ENCODE measurements at places on chromosomes 11 and 22. TPM values are rescaled to one million over a fixed set of nuclear protein-coding genes. Genes with fewer than 3 reads are reported as not detected.

DNA sequence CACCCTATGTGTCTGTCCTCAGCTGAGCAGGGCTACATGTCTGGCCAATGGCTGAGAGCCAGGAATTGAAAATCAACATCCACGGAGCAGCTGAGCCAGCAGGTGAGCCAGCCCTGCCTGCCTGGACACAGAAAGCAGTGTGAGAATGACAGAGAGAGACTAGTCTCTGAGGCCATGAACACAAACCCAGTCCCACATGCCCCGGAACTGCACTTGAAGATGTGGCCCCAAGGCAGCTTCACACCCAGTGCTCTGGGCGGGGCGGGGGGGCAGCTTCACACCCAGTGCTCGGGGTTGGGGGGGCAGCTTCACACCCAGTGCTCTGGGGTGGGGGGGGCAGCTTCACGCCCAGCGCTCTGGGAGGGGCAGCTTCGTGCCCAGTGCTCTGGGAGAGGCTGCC, 37.6 kb downstream of the TRMU start:
- DNase-seq = no peak

INS gene
- total RNA-seq = not detected

GRCh38 chr22:23388517-23388890, 191.6 kb downstream of the IGLL1 start:
- no peak for DNase-seq

GRCh38 chr11:90823446-90823845, 600.6 kb upstream of the CHORDC1 start:
- no peak for DNase-seq

TEX12 gene
- total RNA-seq = not detected

DNA sequence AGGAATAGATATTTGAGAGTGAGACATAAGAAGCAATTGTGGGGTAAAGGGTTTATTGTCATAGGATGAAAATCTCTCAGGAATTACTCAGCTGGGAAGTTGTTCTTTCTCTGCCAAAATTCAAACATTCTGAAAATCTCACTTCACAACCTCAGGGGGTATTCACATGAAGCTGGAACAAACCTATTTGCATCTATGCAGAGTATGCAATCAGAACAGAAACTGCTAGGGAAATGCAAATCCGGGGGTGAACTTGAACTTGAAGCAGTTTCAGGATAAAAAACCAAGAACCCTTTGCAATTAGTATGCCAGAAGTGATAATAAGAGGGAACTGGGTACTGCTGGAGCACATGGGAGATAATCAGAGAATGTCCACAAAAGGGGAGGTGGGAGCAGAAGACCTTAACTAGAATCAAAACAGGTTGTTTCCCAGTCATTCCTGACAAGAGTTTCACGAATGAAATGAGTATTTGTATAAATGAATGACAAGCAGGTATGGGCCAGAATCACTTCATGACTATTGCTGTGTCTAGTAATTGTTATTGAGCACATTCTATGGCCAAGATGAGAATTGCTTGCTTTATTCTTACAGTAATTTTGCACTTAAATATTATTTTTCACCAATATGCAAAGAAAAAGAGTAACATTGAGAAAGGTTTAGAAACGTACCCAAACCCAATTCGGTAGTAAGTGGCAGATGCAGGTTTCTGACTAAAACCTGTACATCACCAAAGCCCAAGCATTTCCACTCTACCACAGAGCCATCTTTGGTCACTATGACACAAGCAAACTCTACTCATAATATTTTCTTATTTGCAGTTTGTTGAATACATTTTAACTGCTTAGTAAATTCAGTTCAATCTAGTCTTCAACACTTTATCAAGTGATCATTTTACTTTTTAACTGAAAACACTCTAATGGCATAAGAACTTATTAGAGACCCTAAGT, 61.8 kb upstream of the UBASH3B start:
- DNase-seq = no peak

ACRV1 gene
- not detected for total RNA-seq

DNA sequence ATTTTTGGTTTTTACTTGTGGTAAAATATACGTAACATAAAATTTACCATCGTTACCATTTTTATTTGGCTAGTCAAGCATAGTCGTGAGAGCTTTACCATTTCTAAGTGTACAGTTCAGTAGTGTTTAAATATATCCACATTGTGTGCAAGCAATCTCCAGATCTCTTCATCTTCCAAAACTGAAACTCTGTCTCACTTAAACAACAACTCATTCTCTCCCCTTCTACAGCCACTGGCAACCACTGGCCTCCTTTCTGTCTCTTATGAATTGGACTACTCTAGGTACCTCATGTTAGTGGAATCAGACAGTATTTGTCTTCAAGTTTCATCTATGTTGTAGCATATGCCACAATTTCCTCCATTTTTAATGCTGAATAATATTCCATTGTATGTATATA, 37.4 kb downstream of the SMC1B start:
- no peak for DNase-seq

DNA sequence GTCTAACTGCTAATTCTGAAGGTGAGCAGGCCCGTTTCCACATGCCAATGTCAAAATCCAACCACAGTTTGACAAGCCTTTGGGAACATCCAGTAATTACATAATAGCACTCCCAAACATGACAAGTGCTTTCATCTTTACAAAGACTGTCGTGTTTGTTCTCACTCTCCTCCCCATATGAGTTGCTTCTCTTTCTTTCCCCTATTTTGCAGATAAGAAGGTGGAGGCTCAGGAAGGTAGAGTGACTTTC, 55.9 kb upstream of the CD44 start:
- DNase-seq = no peak

DNA sequence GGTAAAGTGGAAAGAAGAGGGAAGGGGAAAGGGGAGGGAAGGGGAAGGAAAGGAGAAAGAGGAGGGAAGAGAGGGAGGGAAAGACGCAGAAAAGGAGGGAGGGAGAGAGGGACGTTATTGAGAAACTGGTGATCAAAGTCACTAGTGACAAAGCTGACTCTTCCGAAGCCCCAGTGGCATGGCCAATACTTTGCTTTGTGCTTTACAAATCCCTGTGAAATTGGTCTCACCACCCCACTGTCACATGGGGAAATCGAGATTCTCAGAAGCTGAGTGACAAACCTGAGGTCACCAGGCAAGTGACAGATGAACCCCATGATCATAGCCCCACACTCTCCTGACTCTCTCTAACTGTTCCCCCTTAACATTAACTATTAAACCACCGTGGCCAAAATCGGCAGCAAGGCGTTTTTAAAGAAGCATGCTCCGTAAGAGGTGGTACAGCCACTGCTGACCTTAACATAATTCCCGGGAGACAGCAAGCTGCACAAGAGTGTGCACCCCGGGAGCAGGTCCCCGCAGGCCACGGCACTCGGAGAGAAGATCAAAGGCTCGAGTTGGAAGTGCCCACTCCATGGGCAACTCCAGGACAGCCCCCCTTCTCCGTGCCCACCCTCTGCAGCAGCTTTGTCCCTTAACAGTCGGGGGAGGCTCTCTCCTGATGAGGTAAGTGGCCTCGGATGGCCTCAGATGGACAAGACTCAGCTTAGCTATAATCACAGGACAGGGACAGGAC, 34.8 kb downstream of the CELSR1 start:
- DNase-seq = no peak

BTG4 gene
- not detected for total RNA-seq

DNA sequence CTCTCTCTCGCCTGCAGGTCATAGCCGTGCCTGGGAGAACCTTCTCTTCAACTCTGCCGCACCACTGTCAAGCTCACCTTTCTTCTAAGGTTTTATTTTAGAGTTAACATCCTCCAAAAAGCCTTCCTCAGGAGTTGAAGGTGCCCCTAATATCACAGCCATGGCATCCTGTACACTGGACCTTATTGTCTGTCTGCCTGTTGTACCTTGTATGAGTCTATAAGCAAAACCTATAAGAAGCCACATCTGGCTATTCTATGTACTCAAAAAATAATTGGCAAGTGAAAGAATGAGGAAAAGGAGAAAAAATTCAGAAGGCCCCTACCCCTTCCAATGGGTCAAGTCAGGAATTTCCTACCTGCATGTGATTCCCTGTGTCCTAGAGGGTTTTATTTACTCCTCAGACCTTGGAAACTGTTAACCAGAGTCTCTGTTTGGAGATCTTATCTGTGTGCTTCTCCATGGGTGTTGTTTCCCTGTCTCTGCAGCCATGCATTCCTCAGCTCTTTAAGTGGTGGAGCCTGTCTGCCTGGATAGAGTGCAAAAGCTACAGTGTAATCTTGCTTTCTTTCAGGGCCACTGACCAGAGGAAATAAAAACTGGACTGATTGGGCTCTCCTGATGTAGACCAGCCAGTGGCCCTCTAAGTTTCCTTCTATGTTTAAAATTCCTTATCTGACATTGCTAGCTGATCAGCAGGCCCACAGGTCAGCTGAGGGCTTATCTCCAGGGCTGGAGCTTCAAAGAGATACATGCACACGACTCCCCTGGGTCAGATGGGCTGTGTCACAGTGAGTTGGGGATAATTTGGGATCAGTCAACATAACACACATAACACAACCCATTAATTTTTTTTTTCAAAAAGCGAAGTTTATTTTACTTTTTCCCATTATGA, 37.6 kb upstream of the TMEM135 start:
- no peak for DNase-seq

- DNase-seq = no peak
Measured at GRCh38 chr11:126893796-126894195, 106.8 kb downstream of the KIRREL3 start.

DNA sequence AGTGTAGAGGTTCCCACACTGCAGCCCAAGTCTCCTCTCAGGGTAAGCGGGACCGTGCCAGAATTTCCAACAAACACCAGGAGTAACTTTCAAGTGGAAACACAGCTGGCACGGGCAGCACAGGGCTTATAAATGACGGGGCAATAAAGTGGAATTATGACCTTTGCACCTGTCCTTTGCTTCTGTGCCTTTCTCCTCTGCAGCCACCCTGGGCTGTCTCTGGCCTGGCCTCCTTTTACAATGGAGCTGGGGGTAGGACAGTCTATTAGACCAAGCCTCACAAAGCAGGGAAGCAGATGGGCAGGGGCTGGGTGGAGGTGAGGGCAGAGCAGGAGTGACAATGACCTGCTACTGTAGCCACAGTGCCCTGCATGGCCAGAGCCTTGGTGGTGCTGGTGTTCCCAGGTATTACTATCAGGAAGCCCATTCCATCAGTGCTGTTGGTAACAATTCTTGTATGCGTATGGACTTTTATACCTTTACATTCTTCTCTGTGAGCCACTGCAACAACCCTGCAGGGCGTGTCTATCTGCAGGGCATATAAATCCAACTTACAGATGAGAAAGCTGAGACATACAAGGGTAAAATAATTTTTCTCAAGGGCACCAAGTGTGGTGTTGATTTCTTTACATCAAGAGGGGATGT, 387.8 kb downstream of the CTTN start:
- no peak for DNase-seq

DNA sequence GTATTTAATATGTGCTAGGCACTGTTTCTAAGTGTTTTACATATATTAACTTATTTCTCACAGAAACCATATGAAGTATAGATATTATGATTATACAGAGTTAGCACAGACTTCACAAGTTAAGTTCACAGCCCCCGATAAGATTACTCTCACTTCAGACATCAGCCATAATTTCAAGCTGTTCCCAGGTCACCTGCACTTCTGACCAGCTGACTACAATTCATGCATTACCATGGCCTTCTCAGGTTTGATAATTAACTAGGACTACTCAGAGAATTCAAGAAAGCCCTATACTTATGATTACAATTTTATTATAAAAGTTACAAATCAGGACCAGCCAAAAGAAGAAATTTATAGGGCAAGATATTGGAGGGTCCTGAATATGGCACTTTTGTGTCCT, 68.2 kb upstream of the RRM1 start:
- no peak for DNase-seq

ACO2 gene
- 93.9 TPM for total RNA-seq

GRCh38 chr11:44813401-44813800, 86.6 kb downstream of the TSPAN18 start:
- no peak for DNase-seq

GRCh38 chr11:69999721-70000120, 78.4 kb upstream of the ANO1 start:
- no peak for DNase-seq

GRCh38 chr11:35951680-35952079, 7.8 kb downstream of the LDLRAD3 start:
- DNase-seq = no peak

APOBEC3H gene
- not detected for total RNA-seq

- DNase-seq = no peak
Measured at GRCh38 chr11:6817694-6818093, 18.2 kb upstream of the OR6A2 start.

GRCh38 chr11:128361451-128362020, 225.8 kb downstream of the ETS1 start:
- peak; percentile 48 for DNase-seq

- peak; percentile 57 for DNase-seq
Measured at GRCh38 chr22:39003165-39003638, 10.9 kb upstream of the APOBEC3C start.

UFD1 gene
- total RNA-seq = 119 TPM

DNA sequence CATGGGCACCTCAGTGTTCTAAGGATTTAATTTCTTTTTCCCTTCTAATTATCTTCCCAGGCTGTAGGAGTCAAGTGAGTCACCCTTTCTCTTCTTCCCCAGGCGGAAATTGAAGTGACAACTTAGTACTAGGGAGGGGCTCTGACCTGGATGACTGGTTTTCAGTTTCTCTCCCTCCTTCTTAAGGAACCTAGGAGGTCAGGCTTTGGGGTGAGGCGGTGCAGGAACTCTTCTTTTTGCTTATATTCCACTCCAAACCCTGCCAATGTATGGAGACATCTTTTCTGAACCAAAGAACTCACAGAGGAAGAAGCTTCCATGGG, 12.6 kb downstream of the ZDHHC5 start:
- no peak for DNase-seq

DNA sequence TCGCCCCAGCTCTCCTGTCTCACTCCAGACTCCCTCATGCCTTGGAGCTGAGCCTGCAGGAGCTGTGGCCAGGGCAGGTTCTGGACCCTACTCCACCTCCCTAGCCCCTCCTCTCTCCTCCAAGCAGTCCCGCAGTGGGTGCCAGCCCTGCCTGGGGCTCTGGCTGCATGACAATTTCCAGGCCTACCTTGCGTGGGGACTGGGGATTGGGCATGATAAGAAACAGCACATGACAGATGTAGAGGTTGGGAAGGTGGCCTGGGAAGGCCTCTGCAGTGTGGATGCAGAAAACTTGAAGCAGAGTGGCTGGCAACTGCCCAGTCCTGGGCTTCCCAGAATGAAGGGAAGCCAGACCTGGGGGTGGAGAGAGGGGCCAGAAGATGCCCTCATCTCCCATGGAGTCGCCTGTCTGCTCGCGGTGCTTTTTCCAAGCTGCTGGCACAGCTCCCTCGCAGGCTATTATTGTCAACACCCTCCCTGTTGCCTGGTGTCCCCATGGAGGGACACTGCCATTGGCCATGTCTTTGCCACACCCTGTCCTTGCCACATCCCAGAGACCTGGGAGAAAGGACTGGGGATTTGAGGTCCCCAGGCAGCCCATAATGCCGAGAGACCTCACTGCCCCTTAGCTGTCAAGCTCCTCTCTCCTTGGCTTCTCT, 48.9 kb upstream of the CDON start:
- DNase-seq = no peak

DNA sequence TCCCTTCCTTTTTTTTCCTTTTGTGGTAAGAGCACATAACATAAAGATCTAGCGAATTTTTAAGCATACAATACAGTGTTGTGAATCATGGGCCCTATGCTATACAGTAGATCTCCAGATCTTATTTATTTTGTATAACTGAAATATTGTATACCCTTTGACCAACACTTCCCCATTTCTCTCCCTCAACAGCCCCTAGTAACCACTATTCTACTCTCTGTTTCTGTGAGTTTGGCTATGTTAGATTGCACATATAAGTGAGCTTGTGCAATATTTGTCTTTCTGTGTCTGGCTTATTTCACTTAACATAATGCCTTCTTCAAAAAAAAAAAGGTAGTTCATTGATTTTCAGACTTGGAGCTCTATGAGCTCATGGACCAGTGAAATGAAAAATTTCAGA, 180.5 kb downstream of the C11orf91 start:
- DNase-seq = no peak

Measured in dermis microvascular lymphatic vessel endothelial cell (primary cell).